ENCODE measurements at places on chromosomes 4 and X.

GRCh38 chrX:103817502-103817901 lies 14.6 kb downstream of the RAB9B start:
- DNase-seq: peak; percentile 8

GRCh38 chr4:38149472-38149996 lies 189.3 kb downstream of the PTTG2 start:
- no peak for DNase-seq

DNA sequence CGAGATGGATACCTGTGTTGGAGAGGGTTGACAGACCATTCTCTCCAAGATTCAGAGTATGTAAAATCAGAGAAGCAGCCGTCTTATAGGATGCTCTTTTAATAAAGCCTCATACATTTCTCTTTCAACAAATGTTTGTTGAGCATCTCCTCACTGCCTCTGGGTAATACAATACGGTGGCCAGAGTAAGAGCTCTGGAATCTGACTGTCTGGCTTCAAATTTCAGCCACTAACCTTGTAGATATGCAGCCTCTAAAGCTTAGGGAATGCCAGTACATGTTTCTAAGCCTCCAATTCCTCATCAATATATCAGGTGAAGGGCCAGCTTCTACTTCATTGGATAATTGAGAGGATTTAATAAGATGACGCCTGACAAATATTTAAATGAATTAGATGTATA lies 61.3 kb downstream of the CLNK start:
- no peak for DNase-seq

- peak; percentile 29 for DNase-seq
These were observed 19.7 kb upstream of the MTM1 start for GRCh38 chrX:150548684-150549083.

- DNase-seq: peak; percentile 85
These were observed at the start of gene CLGN for GRCh38 chr4:140427106-140427918. TSS of gene CLGN (minus strand) at chr4:140427648. CDS start at chr4:140413078, 14,570 bp downstream.

- no peak for DNase-seq
These were observed 48.0 kb downstream of the RAPGEF2 start for GRCh38 chr4:159150821-159151390.

- DNase-seq: peak; percentile 98
These were observed at the start of gene KLHL8 for GRCh38 chr4:87220094-87220822. TSS of gene KLHL8 (minus strand) at chr4:87220618. CDS start at chr4:87195539, 25,079 bp downstream.

- no peak for DNase-seq
These were observed 11.4 kb downstream of the TNIP2 start for GRCh38 chr4:2744576-2745270.

GRCh38 chr4:3766785-3767569 lies 792 bp downstream of the ADRA2C start:
- DNase-seq: peak; percentile 30

DNA sequence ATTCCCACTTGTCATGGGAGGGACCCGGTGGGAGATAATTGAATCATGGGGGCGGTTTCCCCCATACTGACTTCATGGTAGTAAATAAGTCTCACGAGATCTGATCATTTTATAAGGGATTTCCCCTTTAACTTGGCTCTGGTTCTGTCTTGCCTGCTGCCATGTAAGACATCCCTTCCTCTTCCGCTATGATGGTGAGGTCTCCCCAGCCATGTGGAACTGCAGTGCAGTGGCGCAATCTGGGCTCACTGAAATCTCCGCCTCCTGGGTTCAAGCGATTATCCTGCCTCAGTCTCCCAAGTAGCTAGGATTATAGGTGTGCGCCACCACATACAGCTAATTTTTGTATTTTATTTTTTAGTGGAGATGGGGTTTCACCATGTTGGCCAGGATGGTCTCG lies 2.9 kb downstream of the HPGDS start:
- no peak for DNase-seq

DNA sequence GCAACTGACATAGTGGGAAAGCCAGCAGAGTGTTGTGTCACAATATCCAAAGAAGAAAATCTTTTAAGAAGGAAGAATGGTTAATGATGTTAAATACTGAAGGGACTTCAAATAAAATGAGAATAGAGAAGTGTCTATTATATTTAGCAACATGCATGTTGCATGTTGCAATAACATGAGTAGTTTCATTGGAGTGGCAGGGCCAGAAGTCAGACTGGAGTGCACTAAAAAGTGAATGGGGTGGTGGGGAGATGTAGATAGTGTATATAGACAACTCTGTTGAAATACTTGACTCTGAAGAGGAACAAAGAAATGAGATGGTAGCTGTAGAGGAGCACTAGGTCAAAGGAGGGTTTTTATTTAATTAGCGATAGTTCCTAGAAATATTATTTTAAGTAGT lies 9.5 kb upstream of the AMMECR1 start:
- DNase-seq: no peak

- DNase-seq: no peak
These were observed 12.7 kb downstream of the PTPN13 start for GRCh38 chr4:86606809-86607208.

DNA sequence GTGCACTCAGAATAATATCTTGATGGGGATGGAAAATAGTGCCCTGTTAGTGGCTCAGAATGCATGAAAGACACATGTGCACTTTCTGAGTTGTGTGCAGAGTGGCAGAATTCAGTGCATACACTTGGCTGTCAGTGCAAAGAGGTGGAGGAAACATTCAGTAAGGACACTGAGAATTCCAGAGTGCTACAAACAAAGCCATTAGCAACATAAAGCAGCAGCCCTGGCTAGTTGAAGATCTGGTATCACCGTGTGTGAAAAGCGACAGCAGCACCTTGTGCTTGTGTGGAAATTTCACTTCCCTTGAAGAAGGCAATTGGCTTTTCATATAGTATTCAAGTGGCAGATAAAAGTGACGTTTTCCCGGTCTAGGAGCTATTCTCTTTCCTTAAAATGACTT lies 810.4 kb downstream of the TRIML1 start:
- no peak for DNase-seq

DNA sequence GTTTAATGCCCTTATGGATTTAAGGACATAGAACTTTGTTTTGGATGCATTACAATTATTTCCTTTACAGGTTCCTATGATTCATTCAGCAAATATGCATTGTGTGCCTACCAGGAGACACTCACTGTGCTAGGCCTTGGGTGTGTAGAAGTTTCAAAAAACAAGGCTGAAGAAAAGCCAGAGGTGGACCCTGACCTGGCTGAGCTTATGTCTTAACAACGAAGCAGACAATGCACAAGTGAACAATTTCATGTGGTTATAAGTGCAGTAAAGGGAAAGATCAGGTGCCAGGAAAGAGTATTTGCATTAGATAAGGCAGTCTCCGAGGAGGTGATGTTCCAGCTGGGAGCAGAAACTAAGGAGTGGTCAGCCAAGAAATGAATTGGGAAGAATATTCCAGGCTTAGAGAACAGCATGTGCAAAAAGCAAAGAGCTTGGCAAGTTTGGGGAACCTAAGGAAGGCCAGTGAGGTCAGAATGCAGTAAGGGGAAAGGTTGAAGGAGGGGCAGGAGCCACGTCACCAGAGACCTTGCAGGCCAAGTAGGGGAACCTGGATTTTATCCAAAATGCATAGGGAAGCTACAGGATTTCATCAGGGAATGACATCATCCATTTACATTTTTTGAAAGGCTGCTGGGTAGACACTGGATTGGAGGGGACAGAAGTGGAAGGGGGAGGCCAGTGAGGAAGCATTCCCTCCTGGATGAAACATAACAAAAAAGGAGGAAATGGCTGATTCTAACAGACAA lies 193.6 kb downstream of the SOWAHB start:
- no peak for DNase-seq

- no peak for DNase-seq
These were observed 1465.7 kb upstream of the DIAPH2 start for GRCh38 chrX:95218976-95219375.

DNA sequence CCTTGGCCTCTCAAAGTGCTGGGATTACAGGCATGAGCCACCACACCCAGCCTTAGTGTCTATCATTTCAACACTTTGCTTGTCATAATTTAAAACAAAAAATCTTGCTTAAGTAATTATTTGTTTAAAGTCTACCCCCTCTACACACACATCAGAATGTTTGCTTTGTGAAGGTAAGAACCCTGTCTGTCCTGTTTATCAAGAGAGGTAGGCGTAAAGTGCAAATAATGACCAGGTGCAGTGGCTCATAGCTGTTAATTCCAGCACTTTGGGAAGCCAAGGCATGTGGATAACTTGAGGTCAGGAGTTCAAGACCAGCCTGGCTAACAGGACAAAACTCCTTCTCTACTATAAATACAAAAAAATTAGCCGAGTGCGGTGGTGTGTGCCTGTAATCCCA lies 326.7 kb upstream of the CLNK start:
- no peak for DNase-seq

DNA sequence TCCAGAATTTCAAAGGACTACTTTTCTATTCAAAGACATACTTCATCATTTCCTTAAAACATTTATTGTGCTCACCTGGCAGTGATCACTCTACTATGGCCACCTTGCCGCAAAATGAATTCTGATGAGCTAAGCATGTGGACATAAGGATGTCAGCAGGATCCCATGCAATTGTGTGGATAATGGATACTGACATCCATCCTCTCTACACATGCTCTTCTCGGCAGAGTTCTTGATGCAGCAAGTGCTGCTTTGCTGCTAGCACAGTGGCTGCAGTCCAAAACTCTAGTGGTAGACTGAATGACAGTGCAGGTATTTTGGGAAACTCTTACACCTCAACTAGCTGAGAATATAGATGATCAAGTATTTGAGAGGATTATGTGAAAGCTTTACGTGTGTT lies 168.0 kb downstream of the BANK1 start:
- no peak for DNase-seq

DNA sequence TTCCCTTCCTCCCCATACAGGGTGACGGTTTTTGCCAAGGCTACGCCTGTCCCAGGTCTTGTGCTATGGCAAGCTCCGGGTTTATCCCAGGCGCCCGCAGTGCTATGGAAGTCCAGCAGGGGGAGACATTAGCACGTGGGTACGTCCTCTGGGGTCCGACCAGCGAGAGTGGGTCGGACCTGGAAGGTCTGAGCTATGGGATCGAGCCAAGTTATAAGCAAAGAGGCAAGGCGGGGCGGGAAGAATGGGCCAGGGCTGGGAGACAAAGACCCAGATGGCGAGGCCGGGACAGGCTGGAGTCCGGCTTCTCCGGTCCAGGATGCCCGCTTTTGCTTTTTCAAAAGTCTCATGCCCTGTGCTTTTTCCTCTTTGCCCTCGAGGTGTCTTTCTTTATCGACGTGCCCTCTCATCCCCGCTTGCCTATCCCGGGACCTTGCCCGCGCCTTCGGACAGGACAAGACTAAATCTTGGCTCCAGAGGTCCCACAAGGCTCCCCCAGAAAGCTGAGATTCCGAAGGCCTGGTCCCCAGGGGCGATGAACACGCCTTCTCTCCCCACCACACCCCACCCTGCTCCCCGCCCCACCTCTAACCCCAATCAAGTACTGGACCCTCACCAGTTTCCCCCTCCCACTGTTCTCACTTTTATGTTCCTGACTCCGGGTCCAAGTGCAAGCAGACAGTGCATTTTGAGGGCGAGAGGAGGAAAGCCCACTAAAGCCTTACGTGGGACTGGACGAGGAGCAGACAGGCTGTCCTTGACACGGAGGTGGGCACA lies 785 bp upstream of the EFNB1 start:
- DNase-seq: peak; percentile 69

GRCh38 chr4:7186031-7186430 lies 6.3 kb upstream of the SORCS2 start:
- DNase-seq: peak; percentile 46

GRCh38 chrX:40385256-40385655 lies 195.5 kb upstream of the ATP6AP2 start:
- DNase-seq: no peak

DNA sequence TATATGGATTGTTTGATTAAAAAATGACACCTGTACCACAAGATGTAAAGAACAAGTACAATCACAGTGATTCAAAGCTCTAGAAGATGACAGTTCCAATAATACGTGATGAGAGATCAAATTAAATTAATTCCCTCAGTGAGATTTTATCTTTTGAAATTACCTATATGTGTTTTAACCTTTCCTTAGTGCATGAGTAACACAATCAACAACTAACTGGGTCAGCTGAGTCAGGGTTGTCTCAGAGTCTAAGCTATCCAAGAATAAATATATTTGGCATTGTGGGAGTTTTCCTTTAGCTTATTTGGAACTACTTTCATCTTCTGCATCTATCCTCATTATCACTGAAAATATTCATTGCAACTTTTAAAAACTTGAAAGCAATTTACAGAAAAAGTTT lies 162.8 kb downstream of the WDFY3 start:
- DNase-seq: peak; percentile 9

DNA sequence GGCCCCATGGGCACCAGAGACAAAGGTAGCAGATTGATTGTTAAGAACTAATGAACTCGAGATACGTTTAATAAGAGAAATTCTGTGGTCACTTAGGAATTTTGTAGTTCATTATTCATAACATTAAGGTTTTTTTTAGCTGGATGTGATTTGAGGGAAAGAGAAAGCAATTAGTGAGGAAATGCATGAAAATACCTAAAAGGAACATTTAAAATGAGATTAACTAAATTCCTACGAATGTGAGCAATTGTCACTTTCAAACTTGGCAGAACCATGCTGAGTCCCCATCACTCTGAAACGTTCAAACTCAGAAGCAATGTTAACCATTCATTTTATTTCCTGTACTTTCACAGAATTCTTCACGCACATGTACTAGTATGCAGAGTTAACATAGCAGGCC lies 5.9 kb downstream of the PRMT9 start:
- DNase-seq: no peak

GRCh38 chrX:129701624-129702069 lies 37.1 kb upstream of the XPNPEP2 start:
- peak; percentile 60 for DNase-seq

GRCh38 chrX:134533952-134534351 lies 74.0 kb downstream of the HPRT1 start:
- DNase-seq: no peak
